ENCODE measurements at places on chromosomes 2 and 18.

DNA sequence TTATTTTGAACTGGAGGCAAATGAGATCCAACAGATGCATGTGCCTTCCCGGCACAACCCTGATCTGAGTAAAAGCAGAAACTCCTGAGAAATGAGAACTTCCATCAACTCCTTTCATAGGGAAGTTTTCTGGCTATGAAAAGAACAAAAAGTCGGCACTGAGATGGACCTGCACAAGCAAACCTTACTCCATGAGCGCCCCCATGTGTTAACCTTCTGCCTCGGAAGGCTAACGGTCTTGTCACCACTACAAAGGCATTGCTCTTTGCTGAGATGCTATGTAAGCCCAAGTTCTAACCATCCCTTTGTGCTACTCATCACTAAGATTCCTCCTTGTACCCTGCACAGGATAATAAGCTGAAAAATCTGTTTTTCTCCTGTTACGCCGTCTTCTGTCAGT is 57.3 kb upstream of the SULT1C3 start:
- no peak for DNase-seq

GRCh38 chr18:48878471-48878870 is 72.3 kb downstream of the SMAD7 start:
- no peak for DNase-seq

- no peak for DNase-seq
Observed at GRCh38 chr2:159476329-159476728, 140.0 kb downstream of the BAZ2B start.

- DNase-seq: no peak
Observed at GRCh38 chr2:30465171-30465545, 18.1 kb downstream of the LCLAT1 start.

- DNase-seq: no peak
Observed at GRCh38 chr2:46704593-46704992, 211.0 kb downstream of the MCFD2 start.

GRCh38 chr18:9648431-9649163 is 34.2 kb upstream of the PPP4R1 start:
- DNase-seq: no peak
